ENCODE measurements at places on chromosomes 4 and X.

GRCh38 chr4:126238013-126238412, 923.3 kb downstream of the FAT4 start:
- no peak for DNase-seq

- no peak for DNase-seq
Observed at GRCh38 chr4:140940589-140940988, 184.4 kb upstream of the TBC1D9 start.

DNA sequence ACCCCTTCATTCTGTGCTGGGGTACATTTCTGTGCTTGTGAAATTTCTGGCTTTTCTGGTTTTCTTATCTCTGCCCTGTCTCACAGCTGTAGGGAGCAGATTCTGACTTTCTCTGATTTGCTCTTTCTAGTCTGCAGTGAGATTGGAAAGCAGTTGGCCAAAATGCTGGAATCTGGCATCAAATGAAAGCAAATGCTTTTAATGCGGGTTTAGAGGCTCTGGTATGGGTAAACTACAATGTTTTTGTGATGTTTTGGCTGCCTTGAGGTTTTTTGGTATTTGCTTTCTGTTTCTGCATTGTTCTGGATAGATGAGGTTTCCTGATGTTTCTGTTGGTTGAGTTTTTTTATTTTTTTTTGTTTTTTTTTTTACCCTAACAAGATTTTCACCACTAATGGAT, 23.8 kb downstream of the SMIM20 start:
- no peak for DNase-seq

GRCh38 chr4:4216648-4217047, 10.1 kb downstream of the OTOP1 start:
- no peak for DNase-seq

DNA sequence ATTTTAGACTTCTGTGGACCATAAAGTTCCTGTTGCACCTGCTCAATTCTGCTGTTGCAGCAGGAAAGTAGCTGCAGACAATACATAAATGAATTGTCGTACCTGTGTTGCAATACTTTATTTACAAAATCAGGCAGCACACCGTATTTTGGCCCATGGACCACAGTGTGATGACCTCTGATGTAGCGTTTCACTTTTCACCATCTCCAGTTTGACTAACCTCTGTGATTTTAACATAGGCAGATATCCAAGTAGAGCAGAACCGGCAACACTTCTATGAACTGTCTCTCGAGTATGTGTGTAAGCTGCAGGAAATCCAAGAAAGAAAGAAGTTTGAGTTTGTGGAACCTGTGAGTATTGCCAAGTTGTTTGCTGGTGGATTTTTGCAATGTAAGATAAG, 132.7 kb downstream of the ARHGAP10 start:
- no peak for DNase-seq

DNA sequence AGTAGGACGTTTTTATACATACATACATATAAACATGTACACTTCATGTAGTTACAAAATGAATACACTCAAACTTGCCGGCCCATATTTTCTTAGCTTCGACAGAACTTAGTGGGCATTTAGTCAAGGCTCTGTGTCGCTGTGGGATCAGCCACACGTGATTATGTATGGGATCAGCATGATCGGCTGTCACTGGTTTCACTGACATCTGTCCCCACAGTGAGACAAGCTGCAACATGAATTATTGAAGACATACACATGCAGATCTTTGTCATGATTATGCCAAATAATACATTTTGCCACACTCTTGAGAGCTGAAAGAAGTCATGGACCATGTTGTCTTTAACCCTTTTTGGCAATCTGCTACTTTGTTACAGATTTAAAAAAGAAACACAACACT, 38.2 kb upstream of the NAA11 start:
- no peak for DNase-seq

- DNase-seq, result no peak
Observed at GRCh38 chrX:129695535-129695934, 40.8 kb upstream of the APLN start.

GRCh38 chr4:167232805-167233684, 1.2 kb downstream of the SPOCK3 start:
- DNase-seq, result no peak

DNA sequence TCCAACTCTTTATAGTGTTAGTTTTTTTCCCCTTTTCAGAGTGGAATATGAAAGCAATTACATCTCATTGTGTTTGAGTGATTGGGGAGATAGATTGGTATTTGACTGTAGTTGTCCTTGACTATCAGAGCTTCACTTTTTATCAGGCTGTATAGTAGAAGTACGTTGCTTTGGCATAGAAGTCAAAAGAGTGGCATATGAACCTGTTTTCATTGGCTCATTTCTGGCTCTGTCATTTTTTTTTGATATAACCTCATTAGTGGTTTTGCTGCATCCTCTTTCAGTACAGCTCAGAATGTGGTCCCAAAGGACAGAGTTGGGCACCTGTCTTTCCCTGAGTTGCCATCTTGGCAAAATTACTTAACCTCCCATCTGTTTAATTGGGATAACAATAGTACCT, 1.4 kb downstream of the TMA16 start:
- DNase-seq, result no peak

DNA sequence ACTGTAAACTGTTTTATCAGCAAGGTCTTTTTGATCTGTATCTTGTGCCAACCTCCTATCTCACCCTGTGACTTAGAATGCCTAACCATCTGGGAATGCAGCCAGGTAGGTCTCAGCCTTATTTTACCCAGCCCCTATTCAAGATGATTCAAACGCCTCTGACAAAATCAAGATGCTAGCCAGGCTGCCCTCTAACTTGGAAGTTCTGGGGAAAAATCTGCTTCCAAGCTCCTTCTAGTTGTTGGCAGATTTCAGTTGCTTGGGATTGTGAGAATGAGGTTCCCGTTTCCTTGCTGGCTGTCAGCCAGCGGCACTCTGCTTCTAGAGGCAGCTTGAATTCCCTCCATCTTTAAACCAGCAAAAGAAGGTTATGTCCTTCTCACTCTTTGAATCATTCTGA, 34.7 kb downstream of the LUZP4 start:
- no peak for DNase-seq

Data from activated CD4-positive, alpha-beta T cell treated with anti-CD3 and anti-CD28 coated beads for 24 hours (primary cell).